ENCODE measurements at places on chromosomes 2 and 18. TPM values are rescaled to one million over a fixed set of nuclear protein-coding genes. Genes with fewer than 3 reads are reported as not detected.
A peak's percentile ranks its signal among the peaks of the same experiment; 100 is the strongest.

DNA sequence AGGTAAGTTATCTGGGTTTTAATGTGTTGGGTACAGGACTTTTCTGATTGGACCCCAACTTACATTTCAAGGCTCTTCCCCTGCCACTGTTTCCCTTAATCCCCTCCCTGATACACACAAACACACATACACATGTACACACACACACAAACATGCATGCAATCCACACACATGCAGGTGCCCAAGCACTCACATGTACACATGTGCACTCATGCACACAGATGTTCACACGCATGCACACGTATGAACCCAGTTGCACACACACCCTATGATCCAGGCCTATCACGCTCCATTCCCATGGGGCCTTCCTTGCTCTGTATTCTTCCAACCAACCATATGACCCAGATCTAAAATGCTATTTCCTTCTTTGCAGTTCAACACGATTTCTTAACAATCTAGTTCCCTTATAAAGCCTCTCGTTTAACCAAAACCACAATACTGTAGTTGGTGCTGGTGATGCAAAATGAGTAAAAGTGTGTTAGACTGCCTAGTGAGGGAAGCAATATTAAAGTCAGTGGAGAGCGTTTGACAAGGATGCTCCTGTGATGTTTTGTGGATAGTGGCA is 11.1 kb downstream of the SERPINB8 start:
- peaks cover 27% of the 10 kb centered on the region for H3K36me3 ChIP-seq
- DNase-seq = no peak
- peaks cover 23% of the 10 kb centered on the region for H3K4me1 ChIP-seq
- no peaks in the 10 kb centered on the region for H3K27me3 ChIP-seq
- H3K4me3 ChIP-seq = no peak overlapping the region
- H3K27ac ChIP-seq = no peak overlapping the region

DNA sequence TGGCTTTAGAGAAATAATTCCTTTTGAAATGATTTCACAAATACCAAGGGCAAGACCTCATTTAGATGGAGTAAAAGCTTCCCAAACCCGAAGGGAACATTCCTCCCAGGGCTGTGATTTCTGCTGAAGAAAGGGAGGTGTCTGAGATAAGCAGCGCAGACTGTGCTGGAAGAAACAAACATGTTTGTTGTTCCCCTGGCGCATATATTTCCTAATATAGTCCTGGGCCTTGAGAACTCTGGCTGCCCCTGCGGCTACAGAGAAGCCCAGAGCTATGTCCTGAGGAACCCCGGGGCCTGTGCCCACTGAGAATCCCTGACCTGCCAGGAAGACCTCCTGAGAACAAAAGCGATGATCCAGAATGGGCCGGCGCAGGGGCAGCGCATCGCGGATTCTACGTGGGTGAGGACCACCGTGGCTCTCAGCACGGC is 372.6 kb upstream of the NT5C1B start:
- H3K36me3 ChIP-seq = no peaks in the 10 kb centered on the region
- H3K4me3 ChIP-seq = no peak overlapping the region

DNA sequence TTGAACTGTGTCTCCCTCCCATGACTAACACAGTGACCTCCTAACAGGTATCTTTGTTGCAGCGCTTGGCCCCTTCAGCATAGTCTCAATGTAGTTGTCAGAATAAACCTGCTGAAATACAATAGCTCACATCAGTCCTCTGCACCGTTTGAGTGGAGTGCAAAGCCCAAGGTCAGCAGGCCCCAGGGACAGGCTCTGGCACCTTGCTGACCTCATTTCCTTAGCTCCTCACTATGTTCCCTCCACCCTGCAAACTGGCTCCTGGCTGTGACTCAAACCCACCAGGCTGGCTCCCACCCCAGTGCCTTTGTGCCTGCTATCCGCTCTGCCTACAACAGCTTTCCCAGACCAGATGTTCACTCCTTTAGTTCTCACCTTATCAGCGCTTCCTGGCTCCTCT is 146.7 kb downstream of the LRATD1 start:
- H3K27me3 ChIP-seq = no peaks in the 10 kb centered on the region
- no peaks in the 10 kb centered on the region for H3K36me3 ChIP-seq
- no peak overlapping the region for H3K4me3 ChIP-seq
- peaks cover 7% of the 10 kb centered on the region for H3K4me1 ChIP-seq
- no peak overlapping the region for H3K27ac ChIP-seq

DNA sequence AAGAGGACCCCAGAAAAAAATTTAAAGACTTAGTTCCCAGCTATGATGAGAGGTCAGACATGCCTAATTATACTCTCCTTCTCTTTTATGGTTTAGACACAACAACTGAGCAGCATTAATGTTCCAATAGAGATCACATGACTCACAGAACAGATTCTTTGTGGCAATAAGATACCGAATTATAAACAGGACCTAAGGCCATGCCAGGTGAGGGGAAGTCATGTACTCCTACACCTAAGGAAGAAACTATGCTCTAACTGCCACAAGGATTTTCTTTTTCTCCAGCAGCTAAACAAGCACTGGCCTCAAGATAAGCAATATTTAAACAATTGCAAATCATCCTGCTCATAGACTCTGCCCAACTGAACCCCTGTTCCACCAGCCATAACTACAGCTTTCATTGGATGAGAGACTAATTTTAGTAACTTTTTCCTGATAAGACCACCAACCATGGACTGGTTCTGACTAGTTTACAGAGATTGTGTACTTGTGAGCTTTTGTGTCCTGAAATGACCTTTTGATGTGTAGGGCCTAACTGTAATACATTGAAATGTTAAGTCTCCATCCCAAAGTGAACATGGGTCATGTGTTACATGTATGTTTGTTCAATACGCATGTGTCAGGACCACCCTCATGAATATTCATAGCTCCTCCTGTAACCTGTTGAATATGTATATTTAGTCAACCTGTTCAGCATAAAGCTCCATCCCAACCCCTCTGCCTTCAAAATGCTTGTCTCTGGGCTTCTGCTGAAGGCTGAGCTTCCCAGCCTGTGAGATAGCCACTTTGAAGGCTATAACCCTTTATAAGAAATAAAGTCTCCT is 21.6 kb upstream of the NFE2L2 start:
- H3K27ac ChIP-seq = no peak overlapping the region
- H3K4me3 ChIP-seq = no peak overlapping the region
- no peaks in the 10 kb centered on the region for H3K27me3 ChIP-seq
- peaks cover 10% of the 10 kb centered on the region for H3K4me1 ChIP-seq
- H3K36me3 ChIP-seq = no peaks in the 10 kb centered on the region
- no peak for DNase-seq

DNA sequence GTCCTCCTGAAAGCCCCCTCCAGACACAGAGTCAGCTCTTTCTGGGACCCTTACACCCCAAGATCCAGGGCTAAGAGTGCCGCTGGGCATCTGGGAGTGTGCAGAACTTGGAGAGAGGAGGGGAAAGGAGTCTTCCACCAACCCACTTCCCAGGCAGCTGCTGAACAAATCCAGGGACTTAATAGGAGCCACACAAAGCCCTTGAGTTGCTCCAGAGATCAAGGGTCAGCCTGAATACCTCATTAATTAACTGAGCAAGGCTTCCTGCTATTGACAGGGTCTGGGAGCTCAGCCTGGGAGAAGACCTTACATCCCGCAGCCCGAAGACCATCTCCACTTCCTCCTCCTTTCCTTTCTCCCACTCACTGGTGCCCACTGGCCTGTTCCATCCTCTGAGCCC is 108.3 kb downstream of the CELF4 start:
- no peaks in the 10 kb centered on the region for H3K36me3 ChIP-seq
- no peak overlapping the region for H3K4me3 ChIP-seq
- H3K27me3 ChIP-seq = peaks cover 40% of the 10 kb centered on the region
- H3K27ac ChIP-seq = no peak overlapping the region

- H3K36me3 ChIP-seq = peaks cover 13% of the 10 kb centered on the region
- H3K4me3 ChIP-seq = no peak overlapping the region
- no peak overlapping the region for H3K27ac ChIP-seq
Measured at GRCh38 chr2:225274751-225275150, 124.8 kb upstream of the NYAP2 start.

DNA sequence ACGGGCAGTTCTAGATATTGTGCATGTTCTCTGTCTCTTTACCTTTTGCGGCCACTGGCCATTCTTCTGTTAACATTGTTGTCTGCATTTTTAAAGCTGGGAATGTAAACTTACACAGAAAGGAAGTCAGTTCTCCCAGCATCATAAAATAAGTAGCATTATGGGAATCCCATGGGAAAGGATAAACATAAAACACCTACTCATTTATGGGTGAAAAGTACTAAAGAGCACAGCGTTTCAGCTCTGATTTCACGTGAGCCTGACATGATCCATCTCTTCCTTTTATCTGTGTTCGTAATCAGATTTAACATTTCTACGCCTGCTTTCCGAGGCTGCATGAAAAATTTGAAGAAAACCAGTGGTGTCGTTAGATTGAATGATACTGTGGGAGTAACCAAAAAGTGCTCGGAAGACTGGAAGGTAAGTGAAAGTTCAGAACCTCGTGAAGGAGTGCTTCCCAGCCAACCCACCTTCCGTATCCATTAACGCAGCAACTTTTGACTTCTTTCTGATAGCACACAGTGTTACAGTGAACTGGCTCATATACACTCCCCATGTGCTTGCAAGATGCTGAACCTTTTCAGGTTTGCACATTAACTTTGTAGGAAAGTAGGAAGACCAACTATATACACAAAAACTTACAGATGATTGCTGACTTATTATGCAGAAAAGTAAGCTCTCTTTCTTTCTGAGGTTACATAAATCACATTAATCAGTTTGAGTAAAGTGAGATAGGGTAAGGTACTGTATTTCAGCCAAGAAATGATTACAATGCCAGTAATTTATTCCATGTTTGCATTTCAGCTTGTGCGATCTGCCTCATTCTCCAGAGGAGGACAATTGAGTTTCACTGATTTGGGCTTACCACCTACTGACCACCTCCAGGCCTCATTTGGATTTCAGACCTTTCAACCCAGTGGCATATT is 86.5 kb upstream of the TTC39C start:
- no peaks in the 10 kb centered on the region for H3K27me3 ChIP-seq
- H3K27ac ChIP-seq = no peak overlapping the region
- H3K36me3 ChIP-seq = no peaks in the 10 kb centered on the region
- no peak overlapping the region for H3K4me3 ChIP-seq
- peaks cover 27% of the 10 kb centered on the region for H3K4me1 ChIP-seq
- no peak for DNase-seq

- no peaks in the 10 kb centered on the region for H3K36me3 ChIP-seq
- H3K27ac ChIP-seq = no peak overlapping the region
- H3K27me3 ChIP-seq = peaks cover 36% of the 10 kb centered on the region
- peaks cover 13% of the 10 kb centered on the region for H3K4me1 ChIP-seq
- peak; percentile 25 for DNase-seq
Measured at GRCh38 chr2:158817588-158817987, 22.5 kb downstream of the DAPL1 start.

DNA sequence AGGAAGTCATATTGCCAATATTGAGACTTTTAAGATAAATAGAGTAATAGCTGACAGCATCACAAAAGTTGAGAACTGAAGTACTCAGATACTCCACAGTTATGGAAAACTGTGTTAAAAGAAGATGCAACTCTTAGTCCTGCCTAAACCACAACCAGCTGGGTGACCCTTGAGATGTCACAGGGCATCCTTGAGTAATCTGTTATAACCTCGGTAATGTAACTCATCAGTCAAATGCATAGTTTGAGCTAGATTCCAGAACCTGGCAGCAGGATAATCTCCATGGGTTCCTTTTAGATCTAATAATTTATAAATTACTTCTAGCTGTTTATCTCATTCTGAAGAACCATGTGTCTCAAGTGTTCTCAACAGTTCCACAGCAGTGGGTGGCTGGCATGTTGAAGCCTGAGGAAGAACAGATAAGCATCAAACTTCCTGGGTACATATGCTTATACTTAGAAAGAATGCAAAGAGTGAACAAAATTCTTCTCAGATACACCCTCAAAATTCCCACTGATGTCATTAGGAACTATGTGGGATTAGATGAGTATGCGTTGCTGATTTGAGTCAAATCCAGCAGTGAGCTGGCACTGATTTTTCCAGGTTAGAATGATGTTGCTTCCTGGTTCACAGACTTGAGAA is 304.1 kb upstream of the ERBB4 start:
- peak; percentile 89 for DNase-seq
- H3K36me3 ChIP-seq = peaks cover 3% of the 10 kb centered on the region
- H3K27me3 ChIP-seq = no peaks in the 10 kb centered on the region
- H3K4me3 ChIP-seq = peak overlapping the region; percentile 74

GRCh38 chr2:189559579-189560272 is 20.9 kb downstream of the SLC40A1 start:
- H3K27ac ChIP-seq = no peak overlapping the region
- no peak overlapping the region for H3K4me3 ChIP-seq
- no peak for DNase-seq
- peaks cover 7% of the 10 kb centered on the region for H3K4me1 ChIP-seq
- H3K36me3 ChIP-seq = no peaks in the 10 kb centered on the region

GRCh38 chr18:29616867-29617266 is 1425.7 kb downstream of the DSC3 start:
- no peak for DNase-seq
- no peaks in the 10 kb centered on the region for H3K27me3 ChIP-seq
- H3K4me3 ChIP-seq = no peak overlapping the region
- no peak overlapping the region for H3K27ac ChIP-seq

DNA sequence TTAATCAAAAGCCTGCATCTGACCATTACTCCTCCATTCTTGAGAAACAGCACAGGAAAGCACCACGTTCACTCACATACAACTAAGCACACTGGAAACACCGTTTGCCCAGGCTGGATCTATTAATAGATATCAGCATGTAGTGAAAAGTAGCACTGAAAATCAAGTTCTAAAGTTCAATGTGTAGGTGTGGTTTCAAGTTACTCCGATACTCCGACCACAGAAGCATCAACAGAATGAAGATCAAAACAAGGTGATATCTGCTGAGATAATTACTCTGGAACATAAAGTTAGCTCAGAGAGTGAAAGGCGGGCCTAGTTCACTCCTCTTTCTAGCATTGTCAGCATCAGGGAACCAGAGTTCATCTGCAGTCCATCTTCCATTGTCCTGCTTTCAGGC is 1367.4 kb upstream of the ACVR2A start:
- H3K27ac ChIP-seq = no peak overlapping the region
- no peak for DNase-seq
- no peaks in the 10 kb centered on the region for H3K27me3 ChIP-seq

LRP2 gene
- total RNA-seq = not detected

GREB1L gene
- total RNA-seq = 2.1 TPM

IL18RAP gene
- not detected for total RNA-seq

ASB18 gene
- not detected for total RNA-seq

TMEM200C gene
- not detected for total RNA-seq

UNC50 gene
- 41.2 TPM for total RNA-seq

All from HFFc6 (cell line).